ENCODE measurements at places on chromosomes 16 and 17.

DNA sequence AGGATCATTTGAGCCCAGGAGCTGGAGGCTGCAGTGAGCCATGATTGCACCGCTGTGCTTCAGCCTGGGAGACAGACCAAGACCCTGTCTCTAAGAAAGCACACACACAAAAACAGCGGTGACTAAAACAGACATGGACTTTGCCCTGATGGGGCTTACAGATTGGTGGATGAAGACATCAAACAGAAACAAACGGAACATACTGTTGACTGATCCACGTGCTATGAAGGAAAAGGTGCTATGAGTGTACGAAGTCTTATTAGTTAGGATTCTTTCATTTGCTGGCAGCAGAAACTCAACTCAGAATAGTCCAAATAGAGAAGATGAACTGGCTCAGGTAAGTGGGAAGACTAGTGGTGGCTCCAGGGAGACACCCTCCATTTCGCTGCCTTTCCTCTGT is 309.8 kb upstream of the N4BP1 start:
- DNase-seq: no peak

- DNase-seq: no peak
These were observed 154.7 kb downstream of the ZNF423 start for GRCh38 chr16:49701065-49701685.

DNA sequence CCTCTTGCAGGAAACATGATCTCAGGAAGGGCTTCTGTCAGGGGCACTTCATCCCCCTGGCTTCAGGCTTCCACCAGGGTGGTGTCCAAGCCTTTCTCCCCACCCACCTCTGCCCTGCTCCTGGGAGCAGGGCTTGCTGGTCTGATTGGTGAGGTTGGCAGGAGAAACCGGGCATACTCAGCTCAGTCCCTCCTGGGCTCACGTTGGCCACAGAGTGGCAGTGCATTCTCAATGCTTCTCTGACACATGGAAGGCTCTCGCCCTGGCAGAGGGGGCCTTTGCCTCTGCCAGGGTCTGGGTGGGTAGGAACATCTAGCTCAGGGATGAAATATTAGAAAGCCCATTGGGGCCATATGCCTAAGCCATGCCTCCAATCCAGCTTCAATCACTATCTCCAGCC is 142.8 kb downstream of the AXIN2 start:
- peak; percentile 0 for DNase-seq

GRCh38 chr17:28547623-28548416 is 4.6 kb downstream of the UNC119 start:
- DNase-seq: peak; percentile 29

- no peak for DNase-seq
These were observed 33.4 kb downstream of the VAC14 start for GRCh38 chr16:70767377-70768202.

- no peak for DNase-seq
These were observed 6.6 kb upstream of the CBX8 start for GRCh38 chr17:79803421-79803996.

DNA sequence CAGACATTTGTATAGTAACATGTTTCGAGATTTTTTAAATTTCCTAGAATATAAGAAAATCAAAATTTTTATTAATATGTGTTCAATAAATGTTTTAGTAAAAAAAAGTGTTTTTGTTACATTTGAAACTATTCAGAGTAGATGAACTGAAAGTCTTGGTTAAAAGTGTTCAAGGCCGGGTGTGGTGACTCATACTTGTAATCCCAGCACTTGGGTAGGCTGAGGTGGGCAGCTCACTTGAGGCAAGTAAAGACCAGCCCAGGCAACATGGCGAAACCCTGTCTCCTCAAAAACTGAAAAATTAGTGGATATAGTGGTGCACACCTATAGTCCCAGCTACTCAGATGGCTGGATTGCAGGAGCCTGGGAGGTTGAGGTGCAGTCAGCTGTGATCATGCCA is 16.8 kb upstream of the PHKG2 start:
- no peak for DNase-seq

- DNase-seq: no peak
These were observed 757.0 kb downstream of the CDH11 start for GRCh38 chr16:64364894-64365293.

DNA sequence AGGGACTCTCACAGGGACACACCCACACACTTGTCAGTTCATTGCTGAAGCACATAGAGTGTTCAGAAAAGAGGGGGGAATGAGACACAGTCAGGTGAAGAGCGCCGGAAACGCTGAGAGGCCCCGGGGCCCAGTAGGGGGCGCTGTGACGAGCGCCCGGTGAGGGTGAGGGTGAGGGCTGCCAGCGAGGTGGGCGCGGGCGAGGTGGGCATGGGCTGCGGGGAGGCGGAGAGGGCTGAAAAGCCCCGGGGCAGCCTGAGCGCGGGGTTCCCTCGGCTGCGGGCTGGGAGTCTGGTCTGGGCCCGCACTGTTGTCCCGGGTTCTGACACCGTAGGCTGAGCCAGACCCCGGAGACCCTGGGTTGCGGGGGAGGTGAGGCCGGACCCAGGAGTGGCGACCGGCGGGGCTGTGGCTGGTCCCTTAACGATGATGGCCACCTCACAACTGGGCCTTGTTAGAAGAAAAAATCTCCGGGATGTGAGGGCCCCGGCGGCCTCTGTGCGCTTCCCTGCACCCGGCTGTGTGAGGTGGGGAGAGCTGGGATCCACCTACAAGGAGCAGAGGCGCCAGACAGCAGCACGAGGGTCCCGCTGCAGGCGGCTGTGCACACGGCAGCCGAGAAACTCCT is 91.4 kb downstream of the C16orf78 start:
- DNase-seq: no peak

- no peak for DNase-seq
These were observed 44.7 kb upstream of the KPNB1 start for GRCh38 chr17:47605011-47605410.

DNA sequence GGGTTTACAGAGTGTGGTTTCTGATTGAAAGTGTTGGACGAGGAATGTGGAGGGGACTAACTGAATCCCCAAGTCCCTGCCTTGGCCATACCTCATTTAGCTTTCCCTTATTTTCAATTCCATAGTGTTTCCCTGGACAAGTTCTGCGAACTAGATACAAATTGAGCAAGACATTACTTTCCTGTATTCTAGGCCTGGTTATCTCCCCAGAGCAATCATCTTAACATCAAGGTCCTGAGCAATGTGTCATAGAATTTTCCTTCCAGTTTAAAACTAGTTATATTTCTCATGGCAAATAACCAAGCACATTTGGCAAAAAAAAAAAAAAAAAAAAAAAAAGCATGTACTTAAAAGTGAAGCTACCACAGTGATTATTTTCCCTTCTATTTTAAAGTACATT is 330.1 kb downstream of the CDH11 start:
- DNase-seq: no peak

DNA sequence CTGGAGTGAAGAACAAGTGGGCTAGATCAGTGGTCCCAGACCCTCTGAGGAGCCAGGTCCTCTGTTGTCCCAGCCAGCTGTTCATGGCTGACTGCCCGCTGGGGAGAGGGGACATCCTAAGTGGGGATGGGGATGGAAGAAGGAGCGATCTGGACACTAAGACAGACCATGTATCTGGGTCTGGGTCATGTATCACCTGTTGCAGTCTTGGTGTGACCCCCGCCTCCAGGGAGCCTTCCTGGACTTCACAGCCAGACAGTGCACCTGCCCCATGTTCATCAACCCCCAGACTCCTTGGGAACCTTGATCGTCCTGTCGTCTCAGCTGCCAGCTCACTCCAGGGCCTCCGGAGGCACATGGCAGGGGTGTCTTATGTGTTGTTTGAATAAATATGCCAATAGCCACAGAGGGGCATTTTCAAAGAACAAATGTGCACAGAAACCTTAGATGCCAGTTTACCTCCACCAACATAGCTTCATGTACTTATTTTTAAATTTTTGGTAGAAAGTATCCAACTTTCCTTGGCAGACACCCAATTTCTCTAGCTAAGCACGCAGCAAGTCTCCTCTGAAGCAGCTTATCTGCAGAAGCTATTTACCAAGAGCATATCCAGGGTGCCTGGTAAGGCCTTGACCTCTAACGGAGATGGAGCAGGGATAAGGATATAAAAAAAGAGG is 43.2 kb downstream of the CRISPLD2 start:
- DNase-seq: no peak

- DNase-seq: no peak
These were observed 65.5 kb upstream of the DOC2B start for GRCh38 chr17:246851-247421.

- DNase-seq: no peak
These were observed 173.9 kb downstream of the LAT start for GRCh38 chr16:29158785-29159184.

DNA sequence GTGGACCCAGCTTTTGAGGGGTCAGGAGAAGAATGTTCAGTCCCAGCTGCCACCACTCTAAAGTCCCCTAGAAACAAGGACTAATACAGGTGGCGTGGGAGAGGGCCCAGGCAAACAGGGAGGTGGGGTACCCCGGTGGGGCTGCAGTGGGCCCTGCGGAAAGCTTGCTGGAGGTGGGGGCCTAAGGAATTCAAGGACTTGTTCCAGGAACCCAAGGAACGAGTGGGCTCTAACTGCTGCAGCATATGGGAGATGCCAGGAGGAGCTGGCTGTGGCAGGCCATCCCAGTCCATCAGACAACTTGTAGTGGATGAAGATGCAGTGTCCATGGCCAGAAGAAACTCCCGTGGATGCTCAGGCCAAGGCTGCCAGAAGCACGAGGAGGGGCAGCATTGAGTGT is 10.6 kb downstream of the SNX20 start:
- DNase-seq: no peak

DNA sequence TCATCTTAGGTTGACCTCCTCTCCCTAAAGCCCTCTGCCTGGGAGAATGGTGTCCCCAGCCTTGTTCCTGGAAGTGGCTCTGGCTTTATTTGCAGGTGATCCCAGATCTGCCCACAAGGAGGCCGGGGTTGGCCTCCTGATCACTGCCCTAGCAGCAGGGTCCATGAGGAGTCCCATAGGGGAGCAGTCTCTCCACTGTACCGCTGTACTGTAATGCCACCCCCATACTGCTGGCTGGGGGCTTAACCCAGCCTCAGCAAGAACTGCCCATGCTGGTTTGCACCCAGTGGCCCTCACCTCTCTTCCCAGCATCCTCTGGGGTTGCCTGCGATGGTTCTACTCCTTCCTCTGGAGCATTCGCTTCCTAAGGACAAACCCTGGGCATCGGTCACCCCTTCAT is 39.1 kb downstream of the PSME3IP1 start:
- no peak for DNase-seq

DNA sequence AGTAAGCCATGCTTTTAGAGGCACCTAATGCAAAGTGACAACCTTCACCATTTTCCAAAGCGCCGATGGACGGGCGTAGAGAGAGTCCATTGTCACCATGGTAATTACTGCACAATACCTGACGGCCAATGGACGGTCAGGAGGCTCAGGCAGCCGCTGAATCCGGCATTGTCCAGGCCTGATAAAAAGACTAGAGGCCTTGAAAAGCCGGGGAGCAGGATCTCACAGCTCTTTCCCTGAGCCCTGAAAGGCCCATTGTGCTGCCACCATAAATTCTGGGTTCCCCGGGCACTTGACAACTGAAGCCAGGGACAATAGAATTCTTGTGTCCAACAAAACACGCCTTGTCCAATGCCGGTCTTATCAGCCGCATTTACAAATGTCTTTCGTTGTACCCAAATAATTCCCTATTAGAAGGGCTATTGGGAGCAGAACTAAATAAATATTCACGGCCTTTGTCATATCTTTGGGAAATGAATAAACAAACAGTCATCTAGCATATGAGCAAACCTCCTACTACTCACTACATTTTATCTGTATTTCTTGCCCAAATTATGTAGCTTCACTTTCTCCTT is 62.4 kb downstream of the CDH11 start:
- DNase-seq: peak; percentile 83

- DNase-seq: no peak
These were observed 78.1 kb downstream of the TIMM22 start for GRCh38 chr17:1074886-1075605.

DNA sequence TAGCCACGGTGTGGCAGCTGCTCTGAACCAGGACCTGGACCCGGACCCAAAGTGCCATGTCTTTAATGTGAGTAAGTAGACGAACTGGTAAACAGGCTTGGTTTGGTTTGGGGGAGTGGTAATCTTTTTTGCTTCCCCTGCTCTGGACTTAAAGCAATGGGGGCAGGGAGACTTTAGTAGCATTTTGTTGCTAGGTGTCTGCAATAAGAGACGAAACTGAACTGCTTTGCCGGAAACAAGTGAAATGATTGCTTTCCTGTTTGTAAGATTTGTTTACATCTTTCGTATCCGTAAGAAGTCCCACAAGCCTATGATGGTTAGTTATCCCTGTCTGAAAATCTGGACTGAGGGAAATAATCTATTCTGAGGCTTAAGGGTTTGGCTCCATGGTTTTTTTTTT is 21.5 kb downstream of the PRCD start:
- DNase-seq: no peak

DNA sequence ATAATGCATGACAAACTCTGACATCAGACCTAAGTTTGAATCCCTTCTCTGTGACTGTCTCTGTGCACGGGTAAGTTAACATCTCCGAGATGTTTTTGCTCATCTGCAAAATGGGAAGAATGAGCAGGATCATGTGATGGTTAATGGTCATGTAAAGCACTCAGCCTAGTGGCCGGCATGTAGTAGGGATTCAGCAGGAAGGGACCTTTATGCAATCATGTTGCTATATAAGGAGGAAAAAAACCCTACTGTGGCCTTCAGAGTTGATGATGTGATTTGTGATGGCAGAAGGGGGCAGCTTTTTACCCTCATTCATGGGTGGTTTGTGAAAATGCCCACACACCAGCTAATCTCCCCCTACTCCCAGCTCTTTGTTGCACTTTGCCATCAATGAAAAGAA is 24.1 kb downstream of the CLEC16A start:
- DNase-seq: no peak

DNA sequence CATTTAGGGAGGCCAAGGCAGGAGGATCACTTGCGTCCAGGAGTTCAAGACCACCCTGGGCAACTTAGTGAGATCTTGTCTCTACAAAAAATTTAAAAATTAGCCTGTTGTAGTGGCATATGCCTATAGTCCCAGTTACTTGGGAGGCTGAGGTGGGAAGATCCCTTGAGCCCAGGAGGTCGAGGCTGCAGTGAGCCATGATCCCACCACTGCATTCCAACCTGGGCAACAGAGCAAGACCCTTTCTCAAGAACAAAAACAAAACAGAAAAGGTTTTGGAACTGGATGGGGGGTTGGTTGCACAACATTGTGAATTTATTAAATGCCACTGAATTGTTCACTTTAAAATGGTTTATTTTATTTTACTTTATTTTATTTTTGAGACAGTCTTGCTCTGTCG is 21.2 kb downstream of the PLXDC1 start:
- DNase-seq: no peak

DNA sequence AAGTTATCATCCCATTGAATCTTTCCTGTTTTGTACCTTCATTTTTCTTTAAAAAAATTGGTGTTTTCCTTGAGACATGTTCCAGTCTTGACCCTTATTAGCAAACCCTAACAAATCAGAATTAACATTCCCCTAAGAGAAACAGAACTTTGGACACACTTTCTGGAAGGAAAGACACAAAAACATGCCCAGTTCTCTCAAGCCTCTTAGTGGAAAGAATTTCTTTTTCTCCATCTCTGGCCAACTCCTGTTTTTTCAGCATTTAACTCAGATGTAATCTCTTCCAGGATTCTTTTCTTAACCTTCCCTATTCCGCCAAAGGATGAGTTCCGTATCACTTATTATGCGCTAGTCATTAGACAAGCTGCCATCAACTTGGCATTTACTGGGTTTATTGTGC is 23.9 kb upstream of the CDH8 start:
- no peak for DNase-seq
